ENCODE measurements at places on chromosomes 3 and 15.

- no peak for DNase-seq
Observed at GRCh38 chr3:14867936-14868570, 49.3 kb downstream of the FGD5 start.

DNA sequence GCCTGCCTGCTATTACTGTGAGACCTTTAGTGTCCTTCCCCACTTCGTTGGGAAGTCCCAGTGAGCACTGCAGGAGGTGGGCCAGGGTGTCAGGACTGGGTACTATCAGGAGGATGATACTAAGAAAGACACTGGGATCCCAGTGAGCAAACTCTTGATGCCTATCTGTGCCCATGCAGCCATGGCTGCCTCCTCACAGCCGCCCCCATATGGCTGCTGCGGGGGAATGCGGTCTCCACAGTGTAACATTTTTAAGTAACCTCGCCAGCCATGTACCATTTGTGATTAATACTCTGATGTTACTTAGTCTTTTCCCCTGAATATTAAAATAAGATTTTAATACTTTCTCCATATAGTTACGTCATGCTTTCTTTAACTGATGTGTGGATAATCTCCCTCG lies 312.2 kb downstream of the RYR3 start:
- DNase-seq = no peak

DNA sequence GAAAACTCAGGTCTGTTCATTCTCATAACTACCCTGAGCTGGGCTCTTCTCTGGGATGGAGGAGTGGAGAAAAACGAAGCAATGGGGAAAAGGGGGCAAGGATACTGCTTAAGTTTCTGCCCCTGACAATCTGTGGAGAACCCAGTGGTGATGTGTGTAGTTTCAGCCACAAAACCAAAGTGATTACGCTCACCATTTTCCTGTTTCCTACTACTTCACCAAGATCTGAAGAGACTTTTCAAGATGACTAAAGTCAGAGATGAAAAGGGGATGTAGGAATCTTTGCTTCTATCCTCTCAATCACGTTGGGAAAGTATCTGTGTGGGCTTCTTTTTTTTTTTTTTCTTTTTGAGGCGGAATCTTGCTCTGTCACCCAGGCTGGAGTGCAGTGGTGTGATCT lies 8.3 kb upstream of the UBE2E1 start:
- no peak for DNase-seq

- DNase-seq = no peak
Observed at GRCh38 chr3:51886447-51886846, 11.0 kb upstream of the IQCF5 start.

DNA sequence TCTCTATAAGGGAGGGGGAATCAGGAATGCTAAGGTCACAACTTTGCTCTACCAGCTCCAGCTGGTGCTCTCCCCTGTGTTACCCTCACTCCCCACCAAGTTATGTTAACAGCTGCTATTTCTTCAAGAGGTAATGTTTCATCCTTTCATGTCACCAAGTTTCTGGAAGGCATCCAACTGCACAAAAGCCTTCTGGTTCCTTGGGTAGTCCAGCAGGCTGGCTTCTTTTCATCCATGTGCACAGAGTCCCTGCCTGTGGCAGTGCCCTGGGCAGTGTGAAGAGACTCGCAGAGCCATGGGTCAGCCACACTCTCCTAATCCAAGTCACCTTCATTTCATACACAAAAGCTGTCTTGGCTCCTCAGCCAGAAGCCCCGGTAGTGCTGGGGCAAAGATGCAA lies 737.5 kb upstream of the LMCD1 start:
- DNase-seq = no peak

DNA sequence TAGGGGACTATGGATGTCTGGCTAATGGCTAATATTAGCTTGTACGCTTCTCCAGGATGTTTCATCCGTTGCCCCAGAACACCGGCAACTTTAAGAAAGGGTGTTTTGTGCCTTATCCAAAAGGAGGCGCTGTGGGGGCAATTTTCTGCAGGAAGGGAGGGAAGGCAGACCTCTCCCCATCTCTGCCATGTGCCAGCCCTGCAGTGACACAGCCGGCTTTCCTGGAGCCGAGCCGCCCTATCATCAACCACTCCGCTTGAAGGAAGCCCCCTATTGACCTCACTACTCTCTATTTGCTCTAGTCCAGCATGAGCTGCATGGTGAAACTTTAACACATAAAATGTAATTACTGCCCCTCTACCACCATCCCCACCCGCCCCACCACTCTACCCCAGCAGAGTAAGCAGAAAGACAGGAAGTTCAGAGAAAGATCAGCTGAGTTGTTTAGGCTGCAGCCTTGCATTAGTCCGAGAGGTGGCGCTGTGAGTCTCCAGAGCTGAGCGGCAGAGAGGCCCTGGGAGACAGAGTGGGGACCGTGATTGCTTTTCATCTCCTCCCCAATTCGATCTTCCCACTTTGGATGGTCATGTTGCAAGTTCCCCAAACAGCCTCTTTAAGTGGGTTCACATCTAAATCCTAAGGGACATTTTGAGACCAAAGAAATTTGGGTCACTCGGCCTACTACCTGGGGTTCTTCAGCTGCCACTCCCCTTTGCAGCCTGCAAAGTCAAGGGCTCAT lies 24.5 kb upstream of the RAD18 start:
- DNase-seq = peak; percentile 54

DNA sequence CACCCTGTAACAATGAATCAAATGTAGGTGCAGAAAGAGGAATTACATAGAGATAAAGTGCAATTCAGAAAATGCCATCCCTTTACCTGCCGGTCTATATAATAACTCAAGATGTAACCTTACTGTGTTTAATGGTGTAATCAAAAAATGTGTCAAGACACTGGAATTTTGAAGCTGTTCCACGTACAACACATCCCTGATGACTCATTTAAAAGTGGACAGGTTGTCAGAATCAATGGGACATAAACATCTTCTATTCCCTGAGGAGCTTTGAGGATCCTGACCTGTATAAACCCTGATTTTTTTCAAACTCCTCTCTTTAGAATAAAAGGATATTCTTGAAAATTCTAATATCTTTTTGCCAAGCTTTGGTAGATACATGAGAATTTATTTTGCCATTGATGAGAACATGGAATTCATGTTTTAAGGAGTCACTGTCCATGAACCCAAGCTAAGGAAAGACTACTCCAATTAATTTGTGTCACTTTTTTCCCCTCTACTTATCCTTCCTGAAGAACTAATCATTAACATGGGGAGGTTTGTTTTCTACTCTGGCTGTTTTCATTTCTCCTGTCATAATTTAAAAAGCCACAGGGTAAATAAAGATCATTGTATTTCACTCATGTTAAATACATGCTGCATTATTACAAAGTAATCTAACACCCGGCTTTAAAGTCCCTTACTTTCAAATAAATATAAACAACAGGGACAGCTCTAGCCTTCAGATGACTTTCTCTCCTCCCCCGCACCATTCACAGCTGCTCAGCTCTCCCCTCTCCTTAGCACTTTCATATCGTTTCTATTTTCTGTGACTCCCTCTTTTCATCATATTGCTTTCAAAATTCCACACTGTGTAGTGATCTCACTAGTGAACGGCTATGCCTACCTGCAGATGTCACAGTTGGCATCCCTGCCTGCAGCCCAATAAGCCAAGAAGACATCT lies 138.3 kb downstream of the TAFA4 start:
- no peak for DNase-seq

- DNase-seq = no peak
Observed at GRCh38 chr15:70558406-70559264, 204.7 kb downstream of the UACA start.

- no peak for DNase-seq
Observed at GRCh38 chr3:32583708-32584107, 13.1 kb upstream of the DYNC1LI1 start.

DNA sequence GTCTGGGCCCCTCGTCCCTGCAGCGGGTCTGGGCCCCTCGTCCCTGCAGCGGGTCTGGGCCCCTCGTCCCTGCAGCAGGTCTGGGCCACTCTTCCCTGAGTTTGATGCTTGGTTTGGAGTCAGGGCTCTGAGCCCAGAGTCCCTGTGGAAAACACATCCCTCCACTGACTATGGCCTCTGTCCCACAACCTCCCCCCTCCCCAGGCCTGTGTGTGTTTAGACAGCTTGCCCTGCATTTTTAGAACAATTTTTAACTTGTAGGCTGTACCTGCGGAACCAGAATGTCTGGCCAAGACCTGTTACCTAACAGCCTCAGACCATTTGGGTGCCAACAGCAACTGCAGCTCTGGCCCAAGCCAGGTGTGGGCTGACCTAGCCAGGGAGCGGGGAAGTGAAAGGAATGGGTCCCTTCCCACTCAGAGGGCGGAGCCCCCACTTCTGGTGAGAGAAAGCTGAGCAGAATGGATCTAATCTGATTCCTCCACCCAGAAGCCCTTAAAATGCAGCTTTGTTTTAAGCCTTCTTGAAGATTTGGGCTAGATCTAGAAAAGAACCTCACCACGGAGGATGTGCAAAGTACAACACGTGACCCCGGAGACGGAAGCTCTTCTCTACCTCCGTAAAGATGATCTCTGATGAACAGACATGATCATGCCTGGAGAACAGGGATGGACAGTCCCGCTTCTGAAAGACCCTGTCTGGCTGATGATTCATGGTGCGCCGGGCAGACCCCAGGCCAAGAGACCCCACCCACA lies 60.5 kb upstream of the TFRC start:
- no peak for DNase-seq

GRCh38 chr3:4994823-4995499 lies 15.7 kb downstream of the BHLHE40 start:
- no peak for DNase-seq

DNA sequence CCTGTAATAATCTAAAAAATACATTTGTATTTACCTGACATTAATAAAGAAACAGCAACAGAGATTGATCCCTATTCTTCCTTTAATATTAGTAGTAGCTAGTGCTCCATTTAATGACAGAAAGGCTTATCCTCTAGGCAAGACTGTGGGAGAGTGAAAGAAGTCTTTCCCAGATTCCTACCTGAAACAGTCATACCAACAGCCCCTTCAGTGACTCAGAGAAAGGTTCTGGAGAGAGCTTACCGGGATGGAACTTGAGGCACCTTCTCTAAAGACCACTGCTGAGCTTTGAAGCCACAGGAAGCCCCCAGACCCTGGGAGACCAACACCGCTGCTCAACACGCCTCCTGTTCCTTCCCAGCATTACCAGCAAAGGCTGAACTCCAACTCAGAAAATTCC lies 66.9 kb upstream of the FGF12 start:
- DNase-seq = no peak

DNA sequence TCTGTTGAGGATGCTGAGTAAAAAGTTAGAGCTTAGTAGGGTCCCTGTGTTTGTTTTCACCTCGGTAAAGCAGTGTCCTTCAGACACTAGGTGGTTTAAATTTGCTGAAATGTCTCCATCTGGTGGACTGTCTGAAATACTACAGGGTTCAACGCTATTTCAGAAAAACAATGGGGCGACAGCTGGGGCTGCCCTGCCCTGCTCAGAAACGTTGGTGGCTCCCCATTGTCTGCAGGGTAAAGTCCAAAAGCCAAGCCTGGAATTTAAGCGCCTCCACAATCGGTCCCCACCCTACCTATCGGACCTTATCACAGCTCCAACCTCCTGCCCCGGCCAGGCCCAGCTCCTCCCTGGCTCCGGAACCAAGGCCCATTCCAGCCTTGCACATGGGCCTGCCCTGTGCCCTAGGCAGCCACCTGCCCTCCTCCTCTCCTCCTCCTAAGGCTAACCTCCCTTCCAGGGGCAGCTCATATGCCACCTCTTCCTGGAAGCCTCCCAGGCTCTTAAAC lies 4.3 kb upstream of the TSEN2 start:
- DNase-seq = peak; percentile 66

DNA sequence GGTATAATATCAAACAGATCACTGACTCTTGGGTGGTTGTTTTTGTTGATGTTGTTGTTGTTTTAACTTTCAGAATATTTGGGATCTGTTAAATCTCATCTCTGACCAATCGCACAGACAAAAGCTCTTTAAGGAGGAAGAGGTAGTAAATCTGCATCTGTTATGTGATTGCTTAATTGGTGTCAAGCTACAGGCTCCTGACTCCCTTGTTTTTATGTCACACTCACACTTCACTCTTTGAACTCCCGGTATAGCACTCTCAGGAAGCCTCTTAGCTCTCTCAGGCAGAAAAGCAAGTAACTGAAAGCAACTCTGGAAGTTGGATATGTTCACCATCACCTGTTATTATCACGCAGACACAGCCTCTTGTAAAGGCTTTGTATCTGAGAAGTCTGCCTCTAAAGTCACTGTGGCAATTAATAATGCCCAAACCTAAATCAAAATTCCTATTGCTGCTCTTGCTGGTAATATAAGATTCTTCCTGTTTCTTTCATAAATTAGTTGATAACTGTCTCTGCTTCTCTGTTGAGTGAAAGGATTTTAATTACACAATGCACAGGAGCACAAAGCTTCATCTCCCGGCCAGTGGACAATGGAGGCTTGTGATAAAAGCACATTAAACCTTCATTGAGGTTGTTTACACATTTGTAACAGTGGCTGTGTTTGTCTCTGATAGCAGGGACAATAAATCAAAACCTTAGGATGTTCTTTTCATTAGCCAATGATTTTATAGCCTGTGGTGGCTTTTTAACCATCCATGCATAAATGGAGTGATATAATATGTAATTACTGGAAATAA lies 576.7 kb downstream of the MFSD1 start:
- DNase-seq = no peak

DNA sequence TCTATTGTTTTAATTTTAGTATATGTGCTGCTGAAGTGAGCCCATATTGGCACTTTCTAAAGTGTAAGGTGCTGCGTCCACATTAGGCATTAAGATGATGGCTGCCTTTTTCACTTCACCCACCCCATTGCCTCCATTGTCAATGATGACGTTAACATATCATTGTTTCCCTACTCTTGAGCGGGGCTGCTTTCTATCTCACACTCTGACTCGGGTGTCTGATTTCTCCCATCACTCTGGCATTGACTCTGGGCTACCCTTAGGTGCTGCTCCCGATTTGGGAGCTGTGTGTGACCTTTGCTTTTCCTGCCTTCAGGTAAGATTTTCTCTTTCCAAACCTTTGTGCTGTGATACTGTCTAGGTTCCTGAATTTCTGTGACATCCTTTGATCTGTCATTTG lies 28.8 kb downstream of the CGNL1 start:
- DNase-seq = no peak

DNA sequence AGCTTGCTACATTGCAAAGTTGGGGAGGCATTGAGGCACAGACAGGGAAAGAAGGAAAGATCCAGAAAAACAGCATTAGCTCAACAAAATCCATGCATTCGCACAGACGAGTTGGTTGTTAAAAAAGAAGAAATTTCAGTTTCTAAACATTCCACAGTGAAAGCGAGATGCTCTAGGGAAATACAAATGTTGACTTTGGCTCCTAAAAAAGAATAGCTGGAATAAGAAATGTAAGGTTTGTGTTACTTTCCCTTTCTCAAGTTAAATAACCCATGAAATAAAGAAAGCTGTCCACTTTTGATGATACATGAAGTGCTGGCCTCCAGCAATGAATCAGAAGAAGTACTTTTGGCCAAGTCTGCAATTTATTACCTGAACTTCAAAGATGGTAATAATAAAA lies 465.1 kb downstream of the ERC2 start:
- no peak for DNase-seq

DNA sequence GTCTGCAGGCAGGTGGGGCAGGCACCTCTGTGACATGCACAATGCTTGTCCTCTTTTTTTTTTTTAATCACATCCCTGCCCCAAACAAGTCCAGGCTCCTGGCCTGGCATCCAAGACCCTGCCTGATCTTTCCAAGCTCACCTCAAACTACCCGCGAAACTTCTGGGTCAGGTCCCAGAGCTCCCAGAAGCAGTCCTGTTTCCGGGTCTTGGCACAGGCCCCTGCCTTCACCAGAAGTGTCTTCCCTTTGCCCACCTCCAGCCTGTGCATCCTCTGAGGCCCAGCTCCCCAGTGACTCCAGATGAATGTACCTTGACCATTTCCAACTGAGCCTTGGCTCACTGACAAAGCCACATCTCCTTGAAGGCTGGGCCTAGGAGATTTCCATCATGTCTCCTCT lies 23.0 kb downstream of the PLA2G4E start:
- no peak for DNase-seq
